ENCODE measurements at places on chromosomes 4 and X.

DNA sequence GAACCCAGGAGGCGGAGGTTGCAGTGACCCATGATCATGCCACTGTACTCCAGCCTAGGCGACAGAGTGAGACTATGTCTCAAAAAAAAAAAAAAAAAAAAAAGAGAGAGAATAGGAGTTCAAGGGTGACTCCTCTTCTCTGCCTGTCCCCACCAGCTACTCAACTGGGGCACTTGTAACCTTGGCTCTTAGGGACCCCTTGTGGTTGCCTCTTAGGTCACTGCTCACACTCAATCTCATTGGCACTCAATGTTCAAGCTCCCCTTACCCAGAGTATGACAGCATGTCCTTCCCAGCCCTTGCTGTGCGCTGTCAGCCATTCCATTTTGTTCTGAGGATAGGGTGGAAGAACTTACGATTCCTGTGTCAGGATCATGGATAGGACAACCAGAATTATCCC lies 82.4 kb upstream of the BEND4 start:
- no peak for DNase-seq

- DNase-seq: peak; percentile 52
These were observed 114.4 kb downstream of the GLRA3 start for GRCh38 chr4:174714393-174715211.

DNA sequence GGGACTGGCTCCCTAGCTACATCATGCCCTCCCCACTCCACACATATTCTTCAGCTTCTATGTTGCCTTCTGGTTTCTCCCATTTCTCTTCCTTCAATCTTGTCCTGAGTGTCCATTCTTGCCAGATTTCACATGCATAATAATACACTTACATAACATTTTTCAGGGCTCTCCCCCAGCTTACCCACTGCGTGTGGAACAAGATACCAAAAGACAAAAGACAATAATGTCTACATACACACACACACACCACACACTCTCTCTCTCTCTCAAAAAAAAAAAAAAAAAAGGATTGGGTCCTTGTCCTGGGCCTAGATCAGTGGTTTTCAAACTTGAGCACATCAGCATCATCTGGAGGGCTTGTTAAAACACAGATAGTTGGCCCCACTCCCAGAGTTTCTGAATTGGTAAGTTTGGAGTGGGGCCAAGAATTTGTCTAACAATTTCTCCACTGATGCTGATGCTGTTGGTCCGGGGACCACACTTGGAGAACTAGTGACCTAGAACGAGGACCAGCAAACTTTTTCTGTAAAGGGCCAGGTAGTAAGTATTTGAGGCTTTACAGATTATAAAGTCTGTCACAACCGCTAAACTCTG lies 6.5 kb upstream of the SMARCA1 start:
- DNase-seq: no peak

DNA sequence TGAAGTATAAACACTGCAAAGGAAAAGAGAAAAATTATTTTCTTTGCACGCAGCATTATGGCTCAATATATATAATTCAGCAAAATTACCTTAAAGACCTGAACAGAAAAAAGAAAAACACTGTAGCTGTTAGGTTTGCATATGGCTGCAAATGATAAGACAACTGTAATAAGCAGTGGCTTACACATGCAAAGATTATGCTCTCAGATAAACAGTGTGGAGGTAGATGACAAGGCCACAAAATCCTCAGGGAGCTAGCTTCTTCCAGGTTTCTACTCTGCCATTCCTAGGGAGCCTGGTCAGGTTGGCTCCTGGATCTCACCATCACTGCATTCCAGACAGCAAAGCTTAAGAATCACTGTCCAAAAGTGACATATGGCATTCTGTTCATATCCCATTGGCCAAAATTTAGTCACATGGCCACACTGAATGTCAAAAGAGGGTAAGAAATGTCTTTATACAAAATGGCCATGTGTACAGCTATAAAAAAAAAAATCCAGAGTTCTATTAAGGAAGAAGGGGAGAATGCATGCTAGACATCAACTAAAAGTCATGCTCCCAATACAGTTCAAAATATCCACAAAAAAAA lies 195.2 kb upstream of the SLC7A11 start:
- DNase-seq: no peak

DNA sequence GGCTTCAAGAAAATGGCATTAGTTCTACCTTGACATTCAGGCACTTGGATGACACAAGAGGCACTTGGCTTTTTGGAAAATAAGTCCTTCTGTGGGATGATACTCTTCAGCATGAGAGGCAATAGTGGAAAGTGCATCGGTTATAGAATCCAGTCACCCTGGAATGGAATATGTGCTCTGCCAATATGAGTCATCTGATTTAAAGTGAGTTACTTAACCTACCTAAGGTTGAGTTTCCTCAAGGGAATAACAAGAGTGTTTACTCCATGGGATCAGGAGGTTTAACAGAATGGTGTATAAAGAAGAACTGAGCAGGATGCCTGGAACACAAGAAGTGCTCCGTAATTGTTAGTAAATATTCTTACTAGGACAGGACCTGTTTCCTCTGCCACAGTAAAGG lies 10.7 kb downstream of the SLC39A8 start:
- DNase-seq: no peak

- DNase-seq: no peak
These were observed 579.4 kb upstream of the ZFP42 start for GRCh38 chr4:187416216-187416615.

GRCh38 chr4:27082776-27083175 lies 222.1 kb downstream of the STIM2 start:
- DNase-seq: no peak

DNA sequence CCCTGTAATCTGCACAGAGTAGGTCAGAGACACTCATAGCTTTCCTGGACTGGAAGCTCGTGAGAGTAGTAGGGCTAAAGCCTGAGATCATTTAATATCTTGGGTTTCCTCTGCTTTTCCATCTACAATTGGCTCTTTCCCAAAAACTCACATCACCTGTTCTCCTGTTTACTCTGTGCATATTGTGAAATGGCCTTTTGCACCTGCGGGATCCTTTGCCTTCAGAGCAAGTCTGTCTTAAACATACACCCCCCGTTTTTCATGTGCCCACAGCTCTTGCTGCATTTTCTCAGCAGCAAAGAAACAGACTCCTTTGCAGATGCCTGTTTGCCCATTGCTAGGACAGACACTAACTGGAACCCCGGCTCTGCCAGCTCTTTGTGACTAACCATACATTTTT lies 608.3 kb upstream of the PCDH10 start:
- DNase-seq: no peak

GRCh38 chr4:173858471-173858870 lies 328.4 kb upstream of the HAND2 start:
- no peak for DNase-seq

DNA sequence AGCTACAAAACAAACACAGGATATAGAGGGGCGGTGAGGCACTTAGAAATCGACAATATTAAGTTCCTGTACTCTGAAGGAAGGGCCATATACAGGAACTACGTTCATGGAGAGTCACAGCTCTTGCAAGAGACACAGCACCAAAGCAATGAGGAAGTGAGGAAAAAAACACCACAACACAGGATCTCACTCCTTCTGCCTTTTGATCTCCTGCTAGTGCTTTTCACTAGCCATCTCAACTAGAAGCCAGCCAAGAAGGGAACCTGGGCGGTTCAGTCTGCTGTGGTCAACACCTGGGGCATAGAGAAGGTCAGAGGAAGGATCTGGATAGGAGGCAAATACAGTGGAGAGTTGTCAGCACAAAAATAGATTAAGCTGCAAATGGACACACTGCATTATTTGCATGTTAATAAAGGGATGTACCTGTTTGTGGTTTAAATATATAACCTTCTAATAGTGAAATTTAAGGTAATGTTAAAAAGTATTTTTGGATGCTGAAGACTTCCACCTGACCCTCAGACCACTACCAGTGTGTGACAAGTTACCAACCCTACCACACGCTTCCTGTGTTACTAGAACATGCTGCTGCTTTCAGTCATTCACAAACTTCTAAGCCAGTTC lies 104.6 kb downstream of the DTHD1 start:
- DNase-seq: peak; percentile 78

DNA sequence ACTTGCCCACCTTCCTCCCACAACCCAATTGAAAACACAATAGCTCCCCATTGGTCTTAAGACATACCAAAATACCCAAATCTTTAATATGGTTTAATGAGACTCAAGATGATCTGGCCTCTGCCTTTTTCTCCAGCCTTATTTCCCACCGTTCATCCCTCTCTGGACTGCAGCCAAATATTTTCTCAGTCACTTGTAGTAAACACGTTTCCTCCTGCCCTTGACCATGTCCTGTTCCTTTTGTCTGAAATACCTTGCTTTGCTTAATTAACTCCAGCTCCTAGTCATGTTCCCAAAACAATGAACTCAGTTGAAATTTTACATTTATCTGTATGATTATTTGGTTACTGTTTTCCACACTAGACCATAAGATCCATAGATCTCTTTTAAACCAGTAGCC lies 8.4 kb upstream of the NUP54 start:
- DNase-seq: no peak

DNA sequence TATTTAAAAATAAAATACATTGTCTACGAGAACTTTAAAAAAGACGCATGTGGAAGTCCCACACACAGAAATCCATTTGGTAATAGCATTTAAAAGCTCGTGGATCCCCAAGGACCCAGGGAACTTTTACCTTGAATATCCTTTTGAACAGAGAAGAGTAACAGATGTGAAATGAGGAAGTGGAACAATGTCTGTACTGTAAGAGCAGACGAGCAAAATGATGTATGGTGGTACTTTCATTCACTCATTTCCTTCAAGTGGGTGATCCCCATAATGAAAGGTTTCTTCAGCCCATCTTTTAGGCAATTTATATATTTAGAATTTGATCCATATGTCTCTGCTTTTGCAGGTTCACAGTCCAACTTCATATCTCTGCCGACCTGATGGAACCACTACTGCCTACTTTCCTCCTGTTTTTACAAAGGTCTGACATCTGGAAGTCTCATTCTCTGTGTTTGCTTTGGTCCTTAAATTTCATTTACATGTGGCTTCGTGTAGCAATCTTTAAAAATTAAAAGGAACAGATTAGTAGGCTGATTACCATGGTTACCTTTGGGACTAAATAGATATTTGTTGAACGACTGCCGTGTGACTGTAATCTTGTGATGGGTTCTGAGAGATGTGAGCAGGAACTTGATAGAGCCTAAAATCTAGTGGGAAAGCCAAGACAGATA lies 188.4 kb downstream of the PALLD start:
- DNase-seq: peak; percentile 5

- peak; percentile 3 for DNase-seq
These were observed 36.9 kb upstream of the ADGRA3 start for GRCh38 chr4:22552812-22553211.

DNA sequence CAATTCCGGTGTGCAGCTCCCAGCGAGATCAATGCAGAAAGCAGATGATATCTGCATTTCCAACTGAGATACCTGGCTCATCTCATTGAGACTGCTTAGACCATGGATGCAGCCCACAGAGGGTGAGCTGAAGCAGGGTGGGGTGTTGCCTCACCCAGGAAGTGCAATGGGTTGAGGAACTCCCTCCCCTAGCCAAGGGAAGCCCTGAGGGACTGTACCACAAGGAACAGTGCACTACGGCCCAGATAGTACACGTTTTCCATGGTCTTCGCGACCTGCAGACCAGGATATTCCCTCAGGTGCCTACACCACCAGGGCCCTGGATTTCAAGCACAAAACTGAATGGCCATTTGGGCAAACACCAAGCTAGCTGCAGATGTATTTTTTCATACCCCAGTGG lies 150.0 kb downstream of the TET2 start:
- no peak for DNase-seq

GRCh38 chr4:46388857-46389256 lies 1.1 kb downstream of the GABRA2 start:
- no peak for DNase-seq

- no peak for DNase-seq
These were observed 68.6 kb downstream of the CHST7 start for GRCh38 chrX:46642145-46642544.

DNA sequence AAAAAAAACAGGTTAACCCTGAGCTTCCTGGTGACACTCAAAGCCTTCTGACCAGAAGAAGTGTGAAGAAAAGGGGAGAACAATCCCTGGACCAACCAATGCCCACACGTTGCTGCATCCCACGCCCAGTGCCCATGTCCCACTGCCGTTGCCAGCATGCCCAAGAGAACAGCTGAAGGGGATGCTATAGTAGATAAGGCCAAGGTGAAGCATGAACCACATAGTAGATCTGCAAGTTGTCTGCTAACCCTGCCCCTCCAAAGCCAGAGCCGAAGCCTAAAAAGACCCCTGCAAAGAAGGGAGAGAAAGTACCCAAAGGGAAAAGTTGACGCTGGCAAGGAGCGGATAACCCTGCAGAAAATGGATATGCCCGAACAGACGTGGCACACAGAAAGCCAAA lies 11.3 kb upstream of the CD38 start:
- no peak for DNase-seq

- DNase-seq: no peak
These were observed 514.2 kb upstream of the GALNT7 start for GRCh38 chr4:172654457-172654856.

DNA sequence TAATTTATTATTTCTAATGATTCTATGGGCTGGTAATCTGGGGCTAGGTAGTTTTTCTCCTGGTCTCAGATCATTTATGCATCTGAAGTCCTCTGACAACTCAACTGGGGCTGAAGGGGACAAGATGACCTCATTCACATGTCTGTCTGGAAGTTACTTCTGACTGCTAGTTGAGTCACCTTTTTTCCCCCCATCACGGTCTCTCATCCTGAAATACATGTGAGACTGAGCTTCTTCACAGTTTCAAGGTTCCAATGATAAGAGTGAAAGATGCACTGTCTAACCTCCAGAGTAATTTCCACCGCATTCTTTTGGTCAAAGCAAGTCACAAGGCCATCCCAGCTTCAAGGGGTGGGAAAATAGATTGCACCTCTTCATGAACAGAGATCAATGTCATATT lies 356.7 kb upstream of the RPS6KA3 start:
- DNase-seq: no peak

GRCh38 chr4:147060151-147060931 lies 114.7 kb upstream of the TTC29 start:
- no peak for DNase-seq

DNA sequence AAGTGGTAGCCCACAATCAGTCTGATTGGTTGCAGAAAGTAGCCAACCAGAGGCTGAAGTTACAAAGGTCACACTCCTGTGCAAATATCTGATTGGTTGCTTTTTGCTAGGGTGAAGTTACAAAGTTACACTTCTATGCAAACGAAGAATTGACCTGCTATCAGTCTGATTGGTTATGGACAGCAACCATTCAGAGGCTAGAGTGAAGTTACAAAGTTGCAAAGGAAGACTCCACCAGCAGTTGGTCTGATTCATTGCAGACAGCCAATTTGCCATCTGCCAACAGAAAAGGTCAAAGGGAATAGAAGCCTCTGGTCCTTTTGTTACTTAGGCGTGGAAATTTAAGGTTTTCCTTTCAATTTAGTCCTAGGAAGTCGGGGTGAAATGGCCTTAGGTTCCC lies 377.7 kb downstream of the PRDM5 start:
- no peak for DNase-seq

GRCh38 chr4:2441393-2442174 lies 22.8 kb downstream of the CFAP99 start:
- peak; percentile 74 for DNase-seq

- DNase-seq: peak; percentile 57
These were observed 82.0 kb downstream of the PLS3 start for GRCh38 chrX:115642895-115643530.
